Fibroblast of the conjunctiva (primary cell): ENCODE measurements at places on chromosomes 5 and 9.

GRCh38 chr9:127567035-127567729 is 44.9 kb upstream of the STXBP1 start:
- no peak for DNase-seq

GRCh38 chr9:130177898-130178805 is 5.9 kb downstream of the NCS1 start:
- no peak for DNase-seq

- DNase-seq: no peak
These were observed 421.7 kb downstream of the SPATA31D1 start for GRCh38 chr9:82410306-82410705.

DNA sequence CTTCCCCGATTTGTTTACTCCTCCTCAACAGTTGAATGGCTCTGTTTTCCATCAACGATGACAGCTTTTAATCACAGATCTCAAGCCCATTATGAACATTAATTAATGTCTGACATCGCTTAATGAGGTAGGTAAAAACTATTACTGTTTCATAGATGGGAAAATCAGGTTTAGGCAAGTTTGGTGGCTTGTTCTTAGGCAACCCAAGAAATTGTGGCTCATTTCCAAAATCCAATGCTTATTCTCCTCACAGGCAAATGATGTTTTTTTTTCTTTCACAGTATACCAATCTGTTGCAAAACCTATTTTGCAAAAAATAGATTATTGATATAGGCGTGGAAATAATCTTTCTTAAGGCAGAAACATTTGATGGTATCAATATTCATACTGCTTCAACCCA is 70.8 kb upstream of the CHD1 start:
- no peak for DNase-seq

DNA sequence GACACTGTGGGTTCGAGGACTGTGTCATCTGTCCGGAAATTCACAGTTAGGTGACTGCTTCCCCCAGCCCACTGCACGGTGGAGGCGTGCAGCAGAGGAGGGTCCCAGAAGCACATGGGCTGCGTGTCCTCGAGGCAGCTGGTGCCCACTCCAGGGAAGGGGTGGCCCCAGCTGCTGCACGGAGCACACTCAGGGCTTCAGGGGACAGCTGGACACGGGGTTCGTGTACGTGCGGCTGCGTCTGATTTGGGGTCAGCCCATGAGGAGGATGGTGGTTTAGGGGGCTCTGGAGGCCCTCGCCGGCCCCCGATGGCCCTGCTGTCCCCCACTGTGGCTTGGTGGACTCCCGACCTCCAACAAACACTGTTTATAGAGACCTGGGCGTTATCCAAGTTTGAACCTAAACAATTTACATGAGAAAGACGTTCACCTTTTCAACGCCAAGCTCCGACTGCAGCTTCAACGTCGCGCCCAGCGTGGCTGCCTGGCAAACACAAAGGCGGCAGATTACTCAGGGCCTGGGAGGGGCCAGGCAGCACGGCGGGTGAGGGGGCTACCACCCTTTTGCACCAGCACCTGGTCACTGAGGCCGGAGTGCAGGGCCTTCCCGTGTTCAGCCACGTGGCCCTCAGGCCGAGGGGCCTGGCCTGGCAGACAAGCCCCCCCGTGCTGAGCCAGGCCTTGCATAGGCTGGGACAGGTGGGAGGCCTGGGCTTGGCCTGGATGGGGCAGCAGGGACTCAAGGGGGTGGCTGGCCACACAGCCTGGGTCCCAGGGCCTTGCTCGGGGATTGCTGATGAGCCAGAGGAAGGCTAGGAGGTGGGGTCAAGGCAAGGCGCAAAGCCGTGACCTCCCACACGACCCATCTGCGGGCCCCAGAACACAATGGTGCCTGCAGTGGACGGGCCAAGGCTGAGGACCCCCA is 55.2 kb downstream of the EXD3 start:
- DNase-seq: no peak

DNA sequence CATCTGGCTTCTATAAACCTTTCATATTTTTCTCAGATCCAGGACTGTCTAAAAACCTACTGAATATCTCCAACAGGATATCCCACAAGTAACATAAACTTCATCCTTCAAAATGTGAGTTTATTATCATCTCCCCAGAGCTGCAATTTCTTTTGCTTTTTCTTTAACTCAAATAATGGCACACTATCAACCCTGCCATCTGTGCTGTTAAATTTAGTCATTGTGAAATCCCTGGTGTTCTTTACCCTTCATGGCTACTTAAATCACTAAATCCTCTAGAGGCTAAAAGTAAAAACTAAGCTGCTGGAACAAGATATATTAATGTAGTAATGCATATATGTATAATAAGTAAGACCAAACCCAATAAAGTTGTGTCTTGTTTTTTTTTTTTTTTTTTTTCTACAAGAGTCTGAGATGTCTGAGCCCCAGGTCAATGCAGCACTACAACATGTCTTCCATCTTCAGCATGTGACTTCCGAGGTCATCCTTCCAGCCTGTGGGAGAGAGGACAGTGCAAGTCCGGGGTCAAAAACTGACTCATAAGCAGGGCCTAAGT is 362.9 kb downstream of the ADGRV1 start:
- no peak for DNase-seq

- no peak for DNase-seq
These were observed 87.1 kb upstream of the MVB12B start for GRCh38 chr9:126239515-126239914.

GRCh38 chr5:166535641-166536040 is 1755.8 kb upstream of the WWC1 start:
- DNase-seq: no peak

DNA sequence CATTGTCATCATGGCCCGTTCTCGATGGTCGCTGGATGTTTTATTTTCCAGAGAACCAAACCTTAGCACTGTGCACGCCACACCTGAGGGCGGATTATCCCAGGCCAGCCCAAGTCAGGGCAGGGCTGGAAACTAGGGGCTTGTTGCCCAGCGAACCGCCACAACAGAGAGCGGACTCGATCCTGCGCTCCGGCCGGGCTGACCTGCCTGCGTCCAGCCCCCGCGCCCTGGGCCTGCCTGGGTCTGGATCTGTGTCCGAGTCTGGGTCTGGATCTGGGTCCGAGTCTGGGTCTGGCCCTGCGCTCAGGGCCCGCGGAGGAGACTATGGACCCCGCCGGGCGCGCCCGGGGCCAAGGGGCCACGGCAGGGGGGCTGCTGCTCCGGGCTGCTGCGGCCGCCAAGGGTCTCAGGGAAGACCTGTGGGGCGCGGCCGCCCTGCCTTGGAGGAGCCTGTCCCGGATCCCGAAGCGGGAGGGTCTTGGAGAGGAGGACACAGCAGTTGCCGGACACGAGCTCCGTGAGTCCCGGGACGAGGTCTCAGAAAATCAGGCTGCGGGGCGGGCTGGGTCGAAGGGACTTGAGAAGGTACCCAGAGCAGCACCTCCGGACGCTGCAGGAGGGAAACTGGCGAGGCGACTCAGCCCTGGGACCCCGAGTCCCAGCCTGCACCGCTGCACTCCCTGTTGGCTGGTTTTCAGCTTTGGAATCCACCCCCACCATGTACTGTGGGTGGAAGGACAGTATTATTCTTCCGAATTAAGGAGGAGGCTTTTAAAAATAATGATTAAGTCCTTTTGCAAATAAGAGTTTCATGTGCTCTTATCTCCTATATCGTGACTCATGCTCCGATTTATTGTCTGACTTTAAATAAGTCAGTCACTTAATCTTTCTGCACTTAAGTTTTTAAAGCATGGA is at the start of gene ANKDD1B:
Gene ANKDD1B, plus strand, starts transcription at position 143 of the 915 bp plus-strand sequence. Its CDS starts 182 bp downstream, at position 325.
- DNase-seq: no peak

DNA sequence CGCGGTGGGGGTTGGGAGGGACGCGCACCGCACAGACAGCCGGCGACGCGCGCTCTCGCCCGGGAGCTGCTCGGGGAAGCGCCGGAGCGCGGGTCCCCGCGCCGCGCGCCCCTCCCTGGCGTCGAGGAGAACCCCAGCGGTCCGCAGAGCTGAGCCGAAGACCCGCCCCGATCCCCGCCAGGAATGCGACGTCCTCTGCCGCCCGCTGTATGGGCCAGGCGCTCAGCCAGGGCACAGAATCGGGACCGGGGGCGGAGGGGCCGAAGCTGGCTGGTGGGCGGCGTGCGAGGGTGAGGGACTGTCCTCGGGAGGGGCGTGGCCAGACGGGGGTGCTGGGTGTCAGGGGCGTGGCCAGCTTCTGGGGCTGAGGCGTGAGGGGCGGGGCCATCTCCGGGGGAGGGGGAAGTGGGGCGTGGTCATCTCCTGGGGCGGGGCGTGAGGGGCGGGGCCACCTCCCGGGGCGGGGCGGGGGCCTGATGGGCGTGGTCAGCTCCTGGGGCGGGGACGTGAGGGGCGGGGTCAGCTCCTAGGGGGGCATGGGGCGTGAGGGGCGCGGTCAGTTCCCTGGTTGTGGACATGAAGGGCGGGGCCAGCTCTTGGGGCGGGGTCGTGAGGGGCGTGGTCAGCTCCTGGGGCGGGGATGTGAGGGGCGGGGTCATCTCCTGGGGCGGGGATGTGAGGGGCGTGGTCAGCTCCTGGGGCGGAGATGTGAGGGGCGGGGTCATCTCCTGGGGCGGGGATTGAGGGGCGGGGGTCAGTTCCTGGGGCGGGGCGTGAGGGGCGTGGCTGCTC is 965 bp downstream of the PTGDS start:
- DNase-seq: no peak
